ENCODE measurements at places on chromosomes 7 and 10. TPM values are rescaled to one million over a fixed set of nuclear protein-coding genes. Genes with fewer than 3 reads are reported as not detected.

TMEM139 gene
- total RNA-seq, result 1.6 TPM

GRCh38 chr7:4054158-4054557, 627.9 kb upstream of the FOXK1 start:
- DNase-seq, result no peak

GRCh38 chr7:86790383-86790782, 146.7 kb downstream of the GRM3 start:
- no peak for DNase-seq

TBXAS1 gene
- 1.4 TPM for total RNA-seq

CCDC136 gene
- 6.7 TPM for total RNA-seq

DNA sequence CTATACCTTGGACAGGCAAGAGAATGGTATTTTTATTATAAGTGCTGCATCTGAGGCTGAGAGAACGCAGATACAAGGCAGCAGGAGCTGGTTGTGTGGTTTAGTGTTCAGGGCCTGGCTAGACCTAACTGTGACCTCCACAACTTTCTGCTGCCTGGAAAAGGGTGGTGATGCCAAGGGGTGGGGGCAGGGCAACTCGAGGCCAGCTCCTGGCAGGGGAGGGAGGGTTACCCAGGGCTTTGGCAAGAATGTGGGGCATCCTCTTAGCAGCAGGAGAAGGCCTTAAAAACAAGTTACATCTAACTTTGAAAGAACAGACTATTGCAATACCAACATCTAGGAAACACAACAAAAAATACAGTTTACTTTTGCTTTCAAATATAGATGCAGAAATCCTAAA, 13.0 kb downstream of the MXI1 start:
- no peak for DNase-seq

- no peak for DNase-seq
These were observed 56.8 kb downstream of the SEMA3A start for GRCh38 chr7:84137812-84138211.

GRCh38 chr10:10831085-10831484, 186.6 kb upstream of the CELF2 start:
- DNase-seq, result no peak

DNA sequence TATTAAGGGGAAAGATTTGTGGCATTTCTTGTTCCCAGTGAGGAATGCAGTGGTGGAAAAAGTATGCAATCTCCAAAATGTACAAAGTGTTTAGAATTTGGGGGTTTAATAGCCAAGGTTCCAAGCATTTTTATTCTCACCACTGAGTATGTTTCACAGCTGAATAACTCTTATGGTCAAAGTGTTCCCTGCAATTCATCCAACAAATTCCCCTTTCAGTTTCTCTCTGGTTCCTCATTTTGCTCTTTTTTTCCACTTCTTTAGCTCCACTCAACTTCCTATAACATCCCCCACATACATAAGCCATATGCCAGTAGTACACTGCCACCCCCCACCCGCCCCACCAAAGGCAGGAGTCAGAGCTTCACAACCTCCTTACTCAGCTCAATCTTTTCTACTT, 4.6 kb downstream of the HECW1 start:
- DNase-seq, result no peak

Data from activated naive CD4-positive, alpha-beta T cell treated with anti-CD3 and anti-CD28 coated beads, Interleukin-2, amount 50 U/mL, for 72 hours (primary cell).